Activated CD4-positive, alpha-beta T cell treated with anti-CD3 and anti-CD28 coated beads, Interleukin-10, Interleukin-2, amounts not matched to agents 100 ng/mL and 50 ng/mL, durations not matched to agents 16 hours and 8 hours (primary cell): ENCODE measurements at places on chromosomes 6 and 20.
A peak's percentile ranks its signal among the peaks of the same experiment; 100 is the strongest.

DNA sequence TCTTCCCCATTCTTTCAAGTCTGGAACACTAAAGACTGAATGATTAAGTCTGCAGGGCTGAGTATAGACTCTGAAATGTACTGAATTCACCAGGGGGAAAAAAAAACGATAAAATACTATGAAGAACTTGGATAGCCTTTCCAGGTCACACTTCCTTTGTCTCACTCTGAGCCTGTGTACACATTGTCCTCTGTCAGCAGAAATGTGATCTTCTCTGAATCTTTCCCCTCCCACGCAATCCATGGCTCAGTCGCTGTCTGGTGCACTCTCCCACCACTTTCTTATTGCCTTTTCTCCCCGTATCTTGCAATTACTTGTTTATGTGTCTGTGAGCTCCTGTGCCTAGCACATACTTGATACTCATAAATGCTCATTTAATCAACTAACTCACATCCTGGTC is 212.6 kb upstream of the RSPO3 start:
- DNase-seq: no peak

DNA sequence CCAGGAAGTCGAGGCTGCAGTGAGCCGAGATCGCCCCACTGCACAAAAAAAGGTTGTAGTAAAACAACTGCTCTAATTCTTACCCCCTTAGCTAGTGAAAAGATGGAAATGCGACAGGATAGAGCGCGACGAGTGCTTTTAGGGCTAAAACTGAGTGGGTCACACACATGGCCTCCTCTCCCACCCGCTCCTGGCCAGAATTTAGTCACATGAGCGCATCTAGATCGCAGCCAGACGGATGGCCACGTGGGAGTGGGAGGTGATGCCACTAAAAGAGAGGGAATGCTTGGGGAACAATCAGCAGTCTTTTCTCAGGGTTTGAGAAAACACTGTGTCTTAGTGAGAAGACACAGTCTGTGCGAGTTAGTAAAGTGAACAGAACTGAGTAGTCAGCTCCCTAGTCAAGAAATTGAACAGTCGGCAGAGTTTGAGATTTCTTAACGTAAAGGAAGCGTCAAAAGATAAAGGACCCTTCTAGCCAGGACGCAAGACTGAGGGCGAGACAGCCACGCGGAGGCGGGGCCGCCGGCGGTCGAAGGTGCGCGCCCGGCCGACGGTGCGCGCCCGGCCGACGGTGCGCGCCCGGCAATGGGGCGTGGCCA is 664 bp upstream of the ACTR5 start:
- no peak for DNase-seq

- no peak for DNase-seq
Observed at GRCh38 chr6:156865019-156865629, 87.9 kb downstream of the ARID1B start.

GRCh38 chr6:33654831-33655554 is 33.9 kb downstream of the ITPR3 start:
- no peak for DNase-seq

DNA sequence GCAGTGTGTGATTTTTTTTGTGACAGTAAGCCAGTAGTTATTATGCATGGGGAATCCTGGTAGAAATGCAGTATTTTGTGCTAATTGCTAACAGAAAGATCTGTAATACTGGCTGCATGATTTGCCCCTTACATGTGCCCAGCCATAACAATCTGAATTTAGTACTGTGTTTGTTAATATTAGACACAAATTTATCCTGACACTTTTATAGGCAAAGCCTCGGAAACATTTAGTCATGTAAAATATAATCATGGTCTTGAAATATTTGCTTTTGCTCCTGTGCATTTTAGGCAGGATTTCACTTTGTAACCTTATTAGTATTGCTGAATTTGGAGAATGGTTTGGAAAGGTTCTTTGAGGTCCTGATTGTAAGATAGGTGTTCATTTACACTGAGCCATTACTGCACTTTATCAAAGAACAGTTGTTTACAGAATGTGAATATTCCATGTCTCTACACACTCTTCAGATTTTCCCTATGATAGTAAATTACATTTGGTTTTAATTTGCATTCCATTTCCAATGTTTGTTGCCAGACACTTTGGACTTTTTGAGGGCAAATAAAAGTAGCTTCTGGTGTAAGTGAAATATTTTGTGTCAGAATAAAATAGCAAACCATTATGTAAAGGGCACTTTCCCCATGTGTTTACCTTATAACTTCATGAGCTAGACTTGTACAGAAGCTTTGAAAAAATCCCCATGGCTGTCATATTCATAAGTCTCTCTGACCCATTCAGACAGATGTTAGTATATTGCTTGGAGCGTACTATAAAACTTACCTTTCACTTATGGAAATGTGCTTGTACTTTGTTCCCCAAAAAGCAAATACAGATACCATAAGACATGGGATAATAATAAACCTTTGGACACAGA is 349.9 kb downstream of the ARHGAP18 start:
- no peak for DNase-seq

DNA sequence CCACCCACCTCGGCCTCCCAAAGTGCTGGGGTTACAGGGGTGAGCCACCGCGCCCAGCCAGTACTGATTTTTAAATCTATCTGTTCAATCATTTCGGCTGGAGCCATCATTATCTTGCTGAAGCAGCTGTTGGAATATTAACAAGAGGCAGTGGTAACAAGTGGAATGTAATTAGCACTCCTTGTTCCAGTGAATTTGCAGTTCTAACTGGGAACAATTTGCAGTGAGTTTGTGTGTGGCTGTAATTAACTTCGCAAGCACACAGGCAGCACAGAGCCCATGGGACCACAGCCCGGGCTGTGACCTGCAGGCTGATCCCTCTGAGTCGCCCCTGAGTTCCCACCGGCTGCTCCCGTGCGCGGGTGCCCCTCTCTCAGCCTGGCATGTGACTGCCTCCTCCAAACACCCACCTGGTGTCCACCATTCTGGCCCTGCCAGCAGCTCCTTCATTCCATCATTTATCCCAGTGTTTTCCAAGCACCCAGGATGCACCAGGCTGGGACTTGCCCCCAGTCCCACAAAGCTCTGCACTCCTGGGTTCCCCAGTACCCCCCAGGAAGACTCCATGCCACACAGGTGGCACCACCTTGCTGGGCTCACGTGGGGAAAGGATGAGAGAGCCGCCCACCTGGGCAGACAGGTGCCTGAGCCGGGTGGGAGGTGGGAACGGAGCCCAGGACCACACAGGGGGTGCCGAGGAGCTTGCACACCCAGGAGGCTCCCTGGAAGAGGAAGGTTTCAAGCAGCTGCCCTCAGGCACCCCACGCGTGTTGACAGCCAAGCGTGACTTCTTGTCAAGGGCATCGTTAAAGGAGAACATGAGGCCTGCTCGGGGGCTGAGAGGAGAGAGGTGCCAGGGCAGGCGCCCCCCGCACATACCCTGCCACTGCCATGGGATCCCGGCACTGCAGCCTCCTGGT is 75.2 kb downstream of the YTHDF1 start:
- no peak for DNase-seq

GRCh38 chr6:80348263-80348662 is 241.8 kb downstream of the BCKDHB start:
- no peak for DNase-seq

DNA sequence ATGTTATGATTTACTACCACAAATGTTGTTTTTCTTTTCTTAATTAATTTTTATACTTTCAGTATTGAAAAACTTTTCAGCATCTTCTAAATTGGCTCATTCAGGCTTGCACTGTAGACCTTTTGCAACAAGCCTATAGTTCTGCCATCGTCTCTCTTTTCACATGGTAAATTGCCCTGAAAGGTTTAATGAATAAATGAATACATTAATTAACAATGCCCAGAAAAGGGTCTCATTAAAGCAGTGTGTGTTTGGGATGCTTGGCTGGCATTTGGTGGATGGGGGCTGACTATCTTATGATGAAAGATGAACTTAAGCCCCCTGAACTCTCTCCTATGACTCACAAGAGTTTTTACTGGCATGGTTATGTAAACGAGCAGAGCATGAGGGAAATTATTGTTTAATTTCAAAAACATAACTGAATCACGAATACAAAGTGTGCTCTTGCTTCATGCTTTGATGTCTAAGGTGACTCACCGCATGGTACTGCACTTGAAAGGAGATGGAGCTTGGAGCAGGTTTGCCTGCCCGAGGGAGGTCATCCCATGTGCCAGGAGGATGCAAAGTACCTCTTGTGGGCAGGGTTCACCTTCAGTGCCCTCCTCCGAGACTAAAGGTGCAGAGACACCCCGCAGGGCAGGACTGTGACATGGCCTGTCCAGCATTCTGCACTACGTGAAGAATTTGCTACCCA is 13.8 kb upstream of the PCK1 start:
- DNase-seq: no peak

GRCh38 chr20:46631212-46631869 is 19.9 kb downstream of the SLC13A3 start:
- peak; percentile 28 for DNase-seq

- DNase-seq: no peak
Observed at GRCh38 chr20:54914995-54915394, 439.6 kb downstream of the DOK5 start.

DNA sequence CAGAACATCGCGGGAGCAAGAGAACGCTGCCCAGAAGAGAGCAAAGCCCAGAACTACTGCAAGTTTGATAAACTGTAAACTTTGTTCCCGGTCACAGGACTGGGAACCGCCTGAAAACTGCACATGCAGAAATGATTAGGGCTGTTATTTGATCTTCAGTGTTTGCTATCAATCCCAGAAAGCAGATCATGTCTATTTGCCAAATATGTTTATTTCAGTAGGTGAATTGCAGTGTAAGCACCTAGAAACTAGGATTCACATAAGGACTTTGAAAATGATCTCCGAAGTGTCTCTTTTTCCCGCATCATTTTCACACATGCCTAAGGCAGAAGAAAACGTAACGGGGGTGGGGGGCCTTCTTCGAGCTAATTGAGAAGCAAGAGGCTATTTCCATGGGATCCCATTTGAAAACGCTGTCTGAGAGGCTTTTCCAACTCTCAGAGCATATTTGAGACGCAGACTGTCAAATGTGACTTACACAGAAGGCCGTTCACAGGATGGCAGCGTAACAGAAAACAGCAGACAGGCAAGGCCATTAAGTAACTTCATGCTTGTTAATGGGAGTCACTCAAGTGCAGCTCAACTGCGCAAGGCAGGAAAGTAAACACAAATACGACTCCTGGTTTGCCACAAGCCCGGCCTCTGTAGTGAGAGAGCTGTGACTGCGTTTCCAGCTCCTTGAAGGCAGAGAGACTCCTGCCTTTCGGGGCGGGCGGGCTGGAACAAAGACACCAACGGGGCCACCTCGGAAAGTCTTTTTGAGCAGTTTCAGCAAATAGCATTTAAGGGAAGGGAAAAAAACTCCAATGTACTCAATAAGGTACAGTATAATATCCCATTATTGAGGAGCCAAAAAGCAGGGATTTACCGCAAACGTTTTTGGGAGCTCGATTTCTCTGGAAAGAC is 144.7 kb upstream of the ZNF217 start:
- no peak for DNase-seq

- DNase-seq: no peak
Observed at GRCh38 chr6:45637611-45638257, 260.0 kb upstream of the SUPT3H start.

- DNase-seq: no peak
Observed at GRCh38 chr6:30087876-30088275, 12.3 kb upstream of the RNF39 start.

- DNase-seq: no peak
Observed at GRCh38 chr6:136779682-136780081, 12.6 kb downstream of the MAP3K5 start.

- no peak for DNase-seq
Observed at GRCh38 chr20:39983183-39983582, 705.9 kb downstream of the MAFB start.

GRCh38 chr6:45681860-45682511 is 304.3 kb upstream of the SUPT3H start:
- DNase-seq: peak; percentile 91

DNA sequence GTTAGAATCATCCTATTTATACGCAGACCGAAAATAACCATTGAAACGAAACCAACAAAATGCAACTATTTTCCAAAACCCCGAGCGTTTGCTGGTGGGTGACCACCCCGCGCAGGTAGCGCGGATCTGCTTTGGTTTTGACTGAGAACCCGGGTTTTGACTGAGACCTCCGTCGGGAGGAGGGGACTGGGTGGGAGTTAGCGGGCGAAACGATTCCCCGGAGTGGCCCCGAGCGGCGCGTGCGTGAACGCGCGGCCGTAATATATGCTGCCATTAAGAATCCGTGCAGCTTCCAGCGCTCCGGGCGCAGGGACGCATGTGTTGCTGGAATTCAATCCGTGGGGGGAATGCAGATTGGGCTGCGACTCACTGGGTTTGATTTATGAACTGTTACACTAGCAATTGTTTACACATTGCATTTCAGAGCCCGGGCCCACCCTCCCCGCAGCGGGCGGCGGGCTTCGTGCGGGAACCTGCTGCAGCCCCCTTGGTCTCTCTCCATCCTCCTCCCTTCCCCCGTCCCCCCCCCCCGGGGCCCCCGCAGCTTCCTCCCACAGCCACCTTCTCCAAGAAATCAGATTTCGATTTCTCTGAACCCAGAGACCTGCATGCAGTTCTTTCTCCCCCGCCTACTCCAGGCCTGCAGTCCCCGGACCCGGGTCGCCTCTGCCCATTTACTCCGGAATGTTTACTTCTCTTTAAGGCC is 9.9 kb downstream of the NRN1 start:
- no peak for DNase-seq

DNA sequence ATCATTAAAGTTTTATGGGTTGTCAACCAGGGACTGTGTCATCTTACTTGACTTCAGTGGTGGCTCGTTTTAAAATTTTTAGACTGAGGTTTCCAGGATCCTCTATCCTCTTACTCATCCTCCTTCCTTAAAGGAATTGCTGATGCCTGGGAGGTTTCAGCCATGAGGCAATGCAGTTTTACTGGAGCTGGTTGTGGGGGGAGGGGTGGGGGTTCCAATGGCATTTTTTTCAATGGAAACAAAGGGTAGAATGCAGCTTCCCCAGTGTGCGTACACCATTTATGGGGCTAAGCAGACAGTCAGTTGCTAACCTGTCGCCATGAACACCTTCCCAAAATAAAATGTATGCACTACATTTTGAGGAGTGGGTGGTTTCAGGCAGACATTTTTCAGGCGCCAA is 88.0 kb downstream of the METTL24 start:
- no peak for DNase-seq

GRCh38 chr20:53306192-53306805 is 287.3 kb downstream of the ZNF217 start:
- DNase-seq: no peak

GRCh38 chr6:107554918-107555317 is 65.0 kb downstream of the SOBP start:
- DNase-seq: no peak

- no peak for DNase-seq
Observed at GRCh38 chr20:5766085-5766764, 16.0 kb downstream of the SHLD1 start.

GRCh38 chr6:129163551-129163950 is 280.6 kb downstream of the LAMA2 start:
- DNase-seq: no peak

GRCh38 chr6:251920-252319 is 40.4 kb upstream of the DUSP22 start:
- peak; percentile 82 for DNase-seq

GRCh38 chr6:156231026-156231765 is 546.0 kb upstream of the ARID1B start:
- no peak for DNase-seq

- DNase-seq: no peak
Observed at GRCh38 chr6:7249391-7249790, 63.6 kb downstream of the SSR1 start.
